ENCODE measurements at places on chromosomes 2 and 18.

- no peak for DNase-seq
Observed at GRCh38 chr2:44689516-44689915, 252.0 kb upstream of the SIX3 start.

DNA sequence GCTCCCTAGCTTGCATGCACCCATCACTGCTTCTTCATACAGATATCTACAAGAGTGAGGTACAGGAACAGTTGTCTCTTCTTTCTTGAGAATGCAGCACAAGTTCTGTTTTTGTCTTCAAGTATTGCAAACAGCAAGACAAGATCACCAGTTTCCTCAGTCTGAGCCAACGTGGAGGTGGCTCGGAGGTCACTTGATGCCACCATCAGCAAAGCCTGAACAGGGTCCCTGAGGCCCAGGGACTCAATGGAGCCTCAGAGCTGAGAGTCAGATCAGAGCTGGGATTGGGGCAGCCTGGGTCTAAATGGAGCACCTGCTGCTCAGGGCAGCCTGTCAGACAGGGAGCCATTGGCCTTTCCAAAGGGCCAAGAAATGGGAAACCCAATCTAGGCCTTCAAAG is 290.7 kb upstream of the ID2 start:
- DNase-seq, result no peak

- no peak for DNase-seq
Observed at GRCh38 chr18:10771053-10771709, 245.4 kb downstream of the NAPG start.

DNA sequence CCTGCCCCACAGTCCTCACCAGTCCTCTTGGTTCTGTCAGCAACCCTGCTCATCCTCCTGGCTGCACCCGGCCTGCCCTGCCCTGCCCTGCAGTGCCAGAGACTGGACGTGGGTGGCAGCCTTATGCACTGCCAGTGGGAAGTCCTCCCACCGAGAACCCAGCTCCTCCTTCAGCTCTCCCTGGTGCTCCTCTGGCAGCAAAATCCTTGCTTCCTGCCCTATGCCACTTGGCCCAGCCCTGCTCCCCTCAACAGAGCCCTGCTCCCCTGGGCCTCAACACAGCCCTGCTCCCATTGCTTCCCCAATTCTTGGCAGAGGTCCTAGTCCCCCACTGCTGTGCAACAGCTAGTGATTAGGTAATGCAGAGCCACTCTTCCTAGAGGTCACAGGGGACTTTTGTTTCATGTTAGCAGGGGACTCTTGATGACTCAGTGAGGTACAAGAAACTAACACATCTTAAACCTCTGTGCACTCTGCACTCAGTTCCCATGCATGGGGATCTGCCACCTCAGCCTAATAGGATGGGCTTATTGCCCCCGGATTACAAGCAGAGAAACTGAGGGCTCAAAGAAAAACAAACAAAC is 58.0 kb upstream of the EDAR start:
- no peak for DNase-seq

- DNase-seq, result no peak
Observed at GRCh38 chr2:145596416-145596815, 1076.5 kb upstream of the ZEB2 start.

DNA sequence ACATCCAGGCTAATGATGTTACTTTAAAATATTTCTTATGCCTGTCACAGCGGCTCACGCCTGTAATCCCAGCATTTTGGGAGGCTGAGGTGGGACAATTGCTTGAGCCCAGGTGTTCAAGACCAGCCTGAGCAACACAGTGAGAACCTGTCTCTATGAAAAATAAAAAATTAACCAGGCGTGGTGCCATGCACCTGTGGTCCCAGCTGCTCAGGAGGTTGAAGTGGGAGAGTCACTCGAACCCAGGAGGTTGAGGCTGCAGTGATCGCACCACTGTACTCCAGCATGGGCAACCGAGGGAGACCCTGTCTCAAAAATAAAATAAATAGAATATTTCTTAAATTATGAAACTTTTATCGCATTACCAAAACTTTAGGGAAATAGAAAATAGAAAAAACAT is 28.1 kb upstream of the ACTR3 start:
- no peak for DNase-seq

- no peak for DNase-seq
Observed at GRCh38 chr2:174477759-174478158, 9.1 kb downstream of the GPR155 start.

GRCh38 chr2:30708491-30709290 is 98.6 kb downstream of the CAPN13 start:
- no peak for DNase-seq

DNA sequence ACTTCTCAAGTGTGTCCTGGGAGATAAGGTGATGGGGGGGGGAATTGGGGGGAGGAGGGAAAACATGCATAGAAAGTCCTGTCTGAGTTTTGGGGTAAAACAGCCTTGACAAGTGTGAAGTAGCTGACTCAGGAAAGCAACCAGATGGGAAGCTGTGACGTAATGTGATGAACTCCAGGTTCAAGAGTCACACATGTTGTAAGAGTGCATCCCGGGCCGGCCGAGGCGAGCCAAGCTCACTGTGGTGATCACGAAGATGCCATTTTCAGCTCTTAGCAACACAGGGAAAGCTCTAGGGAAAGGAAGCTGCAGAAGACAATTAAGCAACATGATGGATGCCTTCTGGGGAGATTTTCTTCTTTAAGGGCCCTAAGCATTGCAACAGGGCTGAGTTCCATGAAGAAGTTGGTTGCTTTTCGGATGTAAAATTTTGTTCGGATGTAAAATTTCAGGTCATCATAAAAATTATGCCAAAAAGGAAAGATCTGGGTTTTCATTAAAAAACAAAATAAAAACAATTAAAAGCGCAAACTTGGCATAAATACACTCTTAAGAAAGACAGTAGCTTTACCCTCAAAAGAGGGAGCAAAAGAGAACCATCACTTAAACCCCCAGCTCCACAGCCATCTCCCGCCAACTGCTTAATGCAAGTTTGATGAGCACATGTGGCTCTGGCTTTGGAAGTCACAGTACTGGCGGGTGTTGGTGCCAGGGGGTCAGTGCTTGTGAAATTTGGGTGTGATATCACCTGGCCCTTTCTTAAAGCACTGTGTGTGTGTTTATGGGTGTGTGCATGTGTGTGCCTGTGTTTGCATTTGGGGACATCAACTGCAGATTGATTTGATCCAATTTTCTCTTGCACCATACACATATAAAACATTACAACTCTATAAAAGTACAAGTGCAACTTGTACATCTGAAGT is 19.1 kb downstream of the SERTAD2 start:
- no peak for DNase-seq

DNA sequence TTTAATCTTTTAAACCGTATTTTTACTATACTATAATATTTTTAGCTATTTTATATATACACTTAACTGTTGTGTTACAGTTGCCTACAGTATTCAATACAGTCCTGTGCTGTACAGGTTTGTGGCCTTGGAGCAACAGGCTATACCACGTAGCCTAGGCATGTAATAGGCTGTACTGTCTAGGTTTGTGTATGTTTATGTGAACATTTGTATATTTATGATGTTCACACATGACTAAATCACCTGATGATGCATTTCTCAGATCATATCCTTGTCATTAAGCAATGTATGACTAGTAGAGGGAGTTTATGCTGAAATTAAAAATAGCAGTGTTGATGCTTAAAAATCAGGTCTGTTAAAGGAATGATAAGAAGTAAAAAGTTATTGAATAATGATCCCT is 92.3 kb upstream of the RANBP2 start:
- DNase-seq, result no peak
